ENCODE measurements at places on chromosomes 7 and 10. TPM values are rescaled to one million over a fixed set of nuclear protein-coding genes. Genes with fewer than 3 reads are reported as not detected.

- no peak for DNase-seq
Observed at GRCh38 chr10:5317547-5318107, 47.1 kb upstream of the UCN3 start.

DNA sequence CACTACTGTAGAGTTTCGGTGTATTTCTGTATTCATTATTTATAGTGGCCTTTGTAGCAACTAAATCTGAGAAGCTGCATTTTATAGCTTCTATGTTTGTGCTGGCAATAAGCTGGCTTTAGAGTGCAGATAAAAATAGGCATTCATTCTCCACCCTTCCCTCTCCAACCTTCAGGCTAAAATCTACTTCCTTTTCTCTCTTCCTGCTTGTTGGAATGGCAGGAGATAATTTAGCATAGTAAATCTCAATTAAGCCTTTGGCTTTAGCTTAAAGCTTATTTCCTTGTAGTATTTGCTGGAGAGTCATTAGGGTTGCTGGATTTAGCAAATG, 58.5 kb downstream of the CPVL start:
- no peak for DNase-seq

GRCh38 chr7:98745722-98746318, 124.0 kb downstream of the TMEM130 start:
- DNase-seq, result peak; percentile 56

GRCh38 chr7:82129091-82129490, 314.5 kb downstream of the CACNA2D1 start:
- no peak for DNase-seq

- no peak for DNase-seq
Observed at GRCh38 chr7:107213193-107213788, 44.5 kb downstream of the HBP1 start.

DNA sequence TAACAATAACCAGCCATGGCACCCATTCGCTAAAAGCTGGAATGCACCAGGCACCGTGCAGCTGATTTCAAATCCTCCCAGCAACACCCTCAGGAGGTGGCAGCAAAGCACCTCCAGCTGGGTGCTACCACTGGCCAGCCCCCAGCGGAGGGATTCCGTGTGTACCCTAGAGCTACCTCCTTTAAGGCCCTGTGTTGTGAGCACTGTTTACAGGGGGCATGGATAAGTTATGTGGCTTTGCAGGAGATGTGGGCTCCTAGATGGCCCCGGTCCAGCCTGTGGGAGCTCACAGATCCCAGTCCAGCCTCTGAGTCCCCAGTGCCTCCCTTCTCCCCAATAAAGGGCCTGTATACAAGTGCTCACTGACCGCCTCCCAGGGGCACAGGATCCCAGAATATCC, 27.1 kb downstream of the TNRC18 start:
- no peak for DNase-seq

DNA sequence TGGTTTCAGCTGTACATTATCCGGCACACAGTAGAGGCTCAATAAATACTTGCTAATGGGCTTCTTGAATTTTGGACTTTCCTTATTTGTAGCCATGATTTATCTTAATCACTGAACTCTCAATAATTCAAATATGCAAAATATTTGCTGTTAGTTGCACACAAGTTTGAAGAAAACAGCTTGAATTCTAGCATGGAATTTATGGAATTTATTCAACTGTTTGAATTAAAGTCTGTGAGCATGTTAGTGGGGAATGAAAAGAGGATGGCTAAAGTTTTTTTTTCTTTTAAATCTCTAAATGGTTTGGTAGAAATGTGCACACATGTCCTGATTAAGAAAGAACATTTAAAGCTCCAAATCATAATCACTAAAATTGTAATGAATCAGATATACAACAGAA, 42.5 kb downstream of the SIRT1 start:
- no peak for DNase-seq

- no peak for DNase-seq
Observed at GRCh38 chr10:44293306-44293778, 91.6 kb downstream of the CXCL12 start.

DNA sequence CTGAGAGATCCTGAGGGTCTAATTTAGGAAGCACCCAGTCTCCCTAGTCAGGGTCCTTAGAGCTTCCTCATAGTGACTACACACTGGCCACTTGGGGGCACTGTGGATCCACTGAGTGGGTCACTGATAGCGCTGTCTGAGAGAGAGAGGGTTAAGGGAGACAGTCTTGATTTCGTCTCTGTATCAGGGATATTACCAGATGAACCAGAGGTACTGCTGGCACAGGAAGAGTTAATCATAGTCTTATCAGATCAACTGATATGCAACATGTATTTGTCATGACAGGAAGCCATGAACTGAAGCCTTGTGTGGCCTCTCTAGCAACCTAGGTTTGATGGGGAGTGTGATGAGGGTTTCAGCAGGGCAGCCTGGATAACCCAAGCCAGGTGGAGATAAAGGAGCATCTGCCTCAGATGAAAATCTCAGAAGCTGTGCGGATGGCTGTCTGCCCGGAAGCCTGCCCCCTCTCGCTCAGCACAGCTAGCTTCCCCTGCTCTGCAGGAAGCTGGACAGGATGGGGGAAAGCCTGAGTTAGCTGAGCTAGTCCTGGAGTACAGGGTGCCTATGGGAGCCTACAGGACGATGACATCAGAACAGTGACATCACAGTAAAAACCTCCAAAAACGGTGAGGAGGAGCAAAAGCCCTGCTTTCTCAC, 214.0 kb upstream of the PRSS1 start:
- no peak for DNase-seq

DNA sequence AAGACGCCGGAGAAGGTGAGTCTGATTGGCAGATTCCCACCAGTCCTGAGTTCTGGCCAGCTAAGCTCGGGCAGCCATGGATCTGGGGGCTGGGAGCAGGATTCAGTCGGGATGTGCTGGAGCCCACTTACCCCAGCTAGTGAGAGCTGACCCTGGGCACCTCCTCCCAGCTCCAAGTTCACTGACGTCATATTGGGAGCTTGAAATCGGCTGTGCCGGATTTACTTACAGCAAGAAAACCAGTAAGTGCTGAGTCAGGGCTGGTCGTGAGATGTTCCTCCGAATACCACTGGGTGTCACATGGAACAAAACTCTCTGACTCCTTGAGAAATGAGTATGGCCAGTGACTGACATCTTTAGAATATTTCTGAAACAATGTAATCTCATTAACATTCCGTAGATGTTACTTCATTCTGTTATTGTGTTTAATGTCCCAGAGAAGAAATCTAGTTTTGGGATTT, 621.2 kb downstream of the SDK1 start:
- no peak for DNase-seq

DNA sequence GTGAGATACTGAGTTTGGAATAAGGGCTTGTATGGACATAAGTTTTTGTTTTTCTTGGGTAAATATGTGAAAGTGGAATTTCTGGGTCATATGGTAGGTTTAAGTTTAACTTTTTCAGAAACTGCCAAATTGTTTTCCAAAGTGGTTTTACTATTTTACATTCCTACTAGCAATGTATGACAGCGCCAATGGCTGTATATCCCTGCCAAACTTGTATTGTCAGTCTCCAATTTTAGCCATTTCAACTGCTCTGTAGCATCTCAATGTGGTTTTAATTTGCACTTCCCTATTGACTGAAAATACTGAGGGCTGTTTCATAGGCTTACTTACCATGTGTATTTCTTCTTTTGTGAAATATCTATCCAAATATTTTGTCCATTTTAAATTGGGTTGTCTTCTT, 90.5 kb upstream of the ZNF32 start:
- DNase-seq, result no peak

- DNase-seq, result no peak
Observed at GRCh38 chr10:80509403-80510161, 28.1 kb upstream of the SH2D4B start.

GRCh38 chr10:11601670-11602069, 9.8 kb downstream of the USP6NL start:
- no peak for DNase-seq

DNA sequence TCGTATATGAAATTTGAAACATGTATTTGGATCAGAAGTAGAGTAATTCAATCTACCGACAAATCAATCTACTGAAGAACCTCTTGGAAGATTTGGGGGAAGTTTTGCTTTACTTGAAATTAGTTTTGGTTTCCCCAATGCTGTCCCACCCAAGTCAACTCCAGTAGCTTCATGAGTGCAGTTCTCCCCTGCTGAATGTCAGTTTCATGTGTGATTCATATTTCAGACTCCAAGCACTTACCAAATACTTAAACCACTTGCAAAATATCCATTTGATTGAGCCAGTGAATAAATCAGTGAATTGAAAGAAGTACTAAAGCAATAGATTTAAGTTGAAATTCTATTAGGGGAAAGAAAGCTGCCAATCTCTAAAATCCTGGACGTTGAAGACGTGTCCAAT, 9.3 kb downstream of the CALML5 start:
- DNase-seq, result no peak

- no peak for DNase-seq
Observed at GRCh38 chr7:125126376-125126775, 196.8 kb upstream of the POT1 start.

- DNase-seq, result no peak
Observed at GRCh38 chr10:77622889-77623291, 14.7 kb downstream of the KCNMA1 start.

DNA sequence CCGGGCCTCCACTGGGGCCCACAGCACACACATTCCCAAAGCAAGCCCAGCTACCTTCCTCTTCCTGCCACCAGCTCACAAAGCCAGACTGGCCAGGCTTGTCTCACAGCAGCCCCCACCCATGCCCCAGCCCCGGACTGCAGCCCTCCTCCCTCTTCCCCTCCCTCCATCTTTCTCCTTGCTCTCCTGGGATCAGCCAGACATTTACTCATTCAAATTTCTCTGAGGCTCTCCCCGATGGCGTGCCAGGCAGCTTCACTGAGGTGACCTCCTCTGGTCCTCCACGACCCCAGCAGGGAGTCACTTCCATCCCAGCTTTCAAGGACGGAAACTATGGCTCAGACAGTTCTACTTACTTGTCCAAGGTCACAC, 187.5 kb downstream of the GRID1 start:
- DNase-seq, result no peak

DNA sequence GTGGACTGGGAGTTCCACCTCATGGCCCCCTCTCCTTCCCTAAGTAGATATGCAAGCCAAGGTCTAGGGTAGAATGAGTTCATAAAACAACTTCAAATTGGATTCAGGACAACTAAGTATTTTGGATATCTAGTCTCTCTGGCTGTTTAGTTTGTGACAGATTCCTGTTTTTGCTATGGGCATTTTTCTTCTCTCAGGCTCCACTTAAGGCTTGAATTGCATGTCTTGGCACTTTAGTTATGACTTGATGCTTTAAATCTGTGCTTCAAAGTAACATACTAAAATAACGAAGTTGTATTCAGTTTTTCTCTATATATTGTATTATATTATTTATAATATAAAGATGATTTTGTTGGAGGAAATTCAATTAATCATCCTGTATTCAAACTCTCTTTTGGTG, 873.4 kb upstream of the MBL2 start:
- no peak for DNase-seq

GRCh38 chr7:88167223-88167622, 52.6 kb downstream of the SRI start:
- peak; percentile 69 for DNase-seq

DNA sequence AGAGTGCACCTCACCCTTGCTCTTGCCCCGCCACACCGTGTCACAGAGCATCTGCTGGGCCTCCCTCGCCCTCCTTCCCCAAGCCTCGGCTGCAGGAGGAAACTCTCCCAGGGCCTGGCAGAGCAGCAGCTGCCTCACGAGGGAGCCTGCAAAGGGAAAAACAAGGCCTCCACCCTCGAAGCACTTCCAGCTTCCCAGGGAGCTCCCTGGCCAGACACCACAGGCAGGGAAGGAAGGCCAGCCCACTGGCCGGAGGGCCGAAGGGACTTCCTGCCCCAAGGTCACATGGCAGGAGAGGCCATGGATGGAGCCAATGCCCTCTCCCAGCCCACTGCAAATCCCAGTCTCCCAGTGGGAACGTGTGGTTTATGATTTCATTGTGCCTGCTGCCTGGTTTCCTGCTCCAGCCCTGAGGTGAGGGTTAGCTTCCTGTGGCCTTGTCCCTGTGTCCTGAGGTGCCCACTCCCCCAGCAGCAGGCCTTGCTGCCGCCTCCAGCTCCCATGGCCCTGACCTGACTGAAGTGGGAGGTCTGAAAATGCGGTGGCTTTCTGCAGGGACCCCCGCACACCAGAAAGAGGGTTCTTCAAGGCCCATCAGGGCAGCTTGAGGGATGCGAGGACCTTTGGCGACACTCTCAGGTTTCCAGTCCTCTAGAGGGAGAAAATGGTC, 100.5 kb upstream of the PPIF start:
- DNase-seq, result no peak

DNA sequence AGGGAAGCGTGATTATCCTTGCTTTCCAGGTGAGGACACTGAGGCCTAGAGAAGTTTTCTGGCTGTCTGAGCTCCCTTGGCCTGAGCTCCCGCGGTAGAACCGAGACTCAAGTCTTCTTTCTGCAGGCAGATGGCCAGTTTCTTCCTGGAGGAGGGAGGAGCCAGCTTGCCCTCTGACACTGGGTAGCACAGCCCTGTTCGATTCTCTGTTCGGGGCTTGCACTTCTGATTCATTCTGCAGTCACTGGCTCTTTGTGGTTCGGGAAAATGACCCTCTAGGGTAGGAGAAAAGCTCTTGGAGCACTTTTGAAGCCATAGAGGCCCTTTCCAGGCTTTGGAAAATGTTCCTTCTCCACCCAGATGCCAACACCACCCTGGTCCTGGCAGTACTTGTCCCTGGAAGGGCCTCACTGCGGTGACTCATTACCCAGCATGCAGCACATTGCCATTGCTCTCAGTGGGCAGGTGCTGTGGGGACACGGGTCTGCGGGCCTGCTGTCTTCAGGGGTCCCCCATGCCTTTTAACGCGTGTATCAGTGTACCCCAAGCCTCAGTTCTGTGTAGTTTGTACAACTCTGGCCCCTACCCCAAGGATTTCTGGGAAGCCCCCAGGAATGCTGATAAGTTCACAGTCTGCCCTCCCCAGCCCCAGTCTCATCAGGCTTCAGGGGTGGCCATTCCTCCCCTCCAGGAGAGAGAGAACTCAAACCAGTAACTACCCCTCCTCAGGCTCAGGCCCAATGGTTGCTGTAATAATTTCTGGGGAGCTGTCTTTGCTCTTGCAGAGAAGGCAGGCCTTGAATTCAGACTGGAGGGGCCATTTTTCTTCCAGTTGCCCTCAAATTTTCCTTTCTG, 11.9 kb downstream of the CHST3 start:
- no peak for DNase-seq

LRRTM3 gene
- total RNA-seq, result 33.7 TPM

CC2D2B gene
- total RNA-seq, result 4.4 TPM

ZNF503 gene
- total RNA-seq, result 6.5 TPM

CPA1 gene
- total RNA-seq, result not detected

HOXA2 gene
- not detected for total RNA-seq

EEPD1 gene
- 17.4 TPM for total RNA-seq

METTL2B gene
- total RNA-seq, result 27.2 TPM

UCN3 gene
- total RNA-seq, result not detected

ZNF316 gene
- total RNA-seq, result 33.9 TPM

APBB1IP gene
- total RNA-seq, result 12.2 TPM

CFAP43 gene
- 8.5 TPM for total RNA-seq

AKR1B1 gene
- total RNA-seq, result 125 TPM

PARD3 gene
- total RNA-seq, result 21.8 TPM

ZP3 gene
- total RNA-seq, result 0.48 TPM

WNT8B gene
- not detected for total RNA-seq

All from dorsolateral prefrontal cortex (tissue), 122 donors.